ENCODE measurements at places on chromosomes 11 and 22.

DNA sequence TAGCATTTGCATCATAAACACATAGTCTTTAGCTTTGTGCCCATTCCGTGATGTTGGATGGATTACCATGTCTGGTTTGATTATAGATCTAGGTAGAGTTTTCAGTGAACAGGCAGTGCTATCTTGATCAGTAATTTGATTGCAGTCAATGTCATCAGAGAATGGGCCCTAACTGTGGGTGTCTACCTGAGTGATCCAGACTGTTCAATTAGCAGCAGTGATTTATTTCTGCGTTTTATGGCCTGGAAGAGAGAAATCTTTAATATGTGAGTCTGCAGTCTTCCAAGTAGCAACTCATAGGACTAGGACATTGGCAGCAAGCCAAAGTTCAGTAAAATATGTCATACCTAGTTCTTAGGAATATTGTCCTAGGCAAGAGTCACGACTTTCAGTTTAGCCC, 80.3 kb downstream of the CASP12 start:
- DNase-seq, result no peak

DNA sequence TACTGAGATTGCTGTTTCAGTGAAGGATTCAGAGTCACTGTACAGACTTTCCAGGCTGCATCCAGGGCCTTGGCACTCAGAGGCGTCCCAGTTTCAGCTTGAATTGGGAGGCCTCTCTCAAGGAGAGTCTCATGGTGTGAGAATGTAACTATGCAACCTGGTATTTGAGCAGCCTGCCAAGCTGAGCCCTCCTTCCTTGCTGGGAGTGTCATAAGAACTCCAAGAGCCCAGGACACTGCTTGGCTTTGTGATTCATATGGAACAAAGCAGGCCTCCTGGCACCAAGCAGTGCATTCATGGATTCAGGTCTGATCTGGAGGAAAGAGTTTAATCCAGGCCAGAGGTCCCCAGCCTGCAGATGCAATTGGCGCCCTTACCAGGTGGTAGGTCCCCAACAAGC, 171.7 kb downstream of the DBX1 start:
- DNase-seq, result no peak

- DNase-seq, result no peak
These were observed 68.7 kb upstream of the NECTIN1 start for GRCh38 chr11:119797736-119798135.

DNA sequence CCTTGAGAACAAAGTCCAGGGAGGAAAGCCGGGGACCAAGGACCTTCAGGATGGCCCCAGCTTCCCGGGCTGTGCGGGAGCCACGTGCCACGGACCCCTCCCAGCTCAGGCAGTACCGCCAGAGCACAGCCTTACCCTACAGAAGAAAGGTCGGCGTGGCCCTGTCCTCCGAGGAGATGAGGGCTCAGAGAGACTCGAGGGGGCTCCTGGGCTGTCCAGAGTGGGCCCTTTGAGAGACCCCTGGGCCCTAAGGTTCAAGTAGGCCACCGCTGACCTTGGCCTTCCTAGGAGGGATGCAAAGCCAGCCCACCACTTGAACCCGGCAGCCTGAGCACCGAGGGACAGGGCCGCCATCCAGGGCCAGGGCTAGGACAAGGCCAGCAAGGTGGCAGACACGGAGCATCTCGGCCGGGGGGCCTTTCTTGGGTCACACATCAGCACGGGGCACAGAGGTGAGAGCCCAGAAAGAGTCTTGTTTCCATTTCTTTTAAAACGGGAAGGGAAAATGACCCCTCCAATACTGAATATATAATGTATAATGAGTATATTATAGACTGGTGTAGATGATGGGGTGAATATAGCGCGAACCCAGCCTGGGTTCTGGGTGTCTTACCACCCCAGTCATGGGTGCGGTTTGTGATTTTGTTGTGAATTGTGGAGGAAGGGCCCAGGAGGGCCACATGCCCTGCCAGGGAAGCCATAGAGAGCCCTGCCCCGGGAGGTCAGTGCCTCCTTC, 34.4 kb upstream of the PPARA start:
- DNase-seq, result no peak

GRCh38 chr22:50498322-50498890, 9.1 kb downstream of the LMF2 start:
- peak; percentile 64 for DNase-seq

- no peak for DNase-seq
These were observed 26.0 kb downstream of the POU2AF1 start for GRCh38 chr11:111352935-111353710.

- peak; percentile 67 for DNase-seq
These were observed 18.2 kb downstream of the ADM start for GRCh38 chr11:10322830-10323792.

DNA sequence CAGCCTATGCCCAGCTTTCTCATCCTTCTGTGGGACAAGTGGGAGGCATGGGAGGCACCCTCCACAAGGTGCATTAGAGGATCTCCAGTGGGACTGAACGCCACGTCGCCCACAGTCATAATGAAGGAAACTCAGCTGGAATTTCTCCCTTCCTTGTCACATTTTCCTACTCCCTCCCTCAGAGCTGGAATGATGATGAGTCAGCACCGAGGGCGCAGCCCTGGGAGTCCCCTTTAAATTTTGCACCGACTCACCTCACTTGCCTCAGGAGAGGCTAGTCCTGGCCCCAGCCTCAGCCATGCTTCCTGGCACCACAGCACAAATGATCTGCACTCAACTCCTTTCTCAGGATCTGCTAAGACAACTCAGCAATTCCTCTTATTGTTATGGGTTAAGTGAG, 34.3 kb downstream of the DBX1 start:
- DNase-seq, result no peak

DNA sequence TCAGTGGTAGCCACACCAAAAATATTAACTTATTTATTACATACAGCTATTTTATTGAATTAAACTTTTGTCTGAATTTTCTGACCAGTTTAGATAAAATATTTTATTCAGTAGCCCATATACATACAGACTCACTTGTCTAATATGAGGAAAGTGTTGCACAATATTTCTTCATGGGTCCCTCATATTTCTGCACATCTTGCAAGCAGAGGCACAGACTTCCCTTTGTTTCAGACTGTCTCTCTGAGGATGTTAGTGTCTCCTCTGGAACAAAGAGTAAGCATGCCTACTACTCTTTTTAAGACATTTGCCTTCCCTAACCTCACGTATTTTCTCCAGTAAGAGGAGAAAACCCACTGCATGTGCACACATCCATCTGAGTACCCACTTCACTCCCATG, 81.2 kb downstream of the OR5AK2 start:
- no peak for DNase-seq

DNA sequence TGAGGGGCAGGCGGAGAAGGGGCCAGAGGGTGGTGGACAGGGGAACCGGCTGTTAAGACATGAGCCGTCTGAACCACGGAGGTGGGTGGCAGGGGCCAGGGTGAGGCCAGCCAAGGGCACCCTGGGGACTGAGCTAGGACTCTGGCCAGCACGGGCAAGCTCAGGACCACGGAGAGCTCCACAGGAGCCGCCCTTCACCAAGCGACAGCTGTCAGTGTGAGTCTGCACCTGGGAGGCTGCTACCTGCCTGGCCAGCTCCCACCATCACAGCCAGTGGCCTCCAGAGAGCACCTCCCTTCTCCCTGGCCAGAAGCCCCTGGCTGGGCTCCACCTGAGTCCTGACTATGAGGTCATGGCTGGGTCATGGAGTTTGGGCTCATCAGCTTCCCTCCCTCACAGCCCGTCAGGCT, 21.6 kb downstream of the MGAT3 start:
- no peak for DNase-seq

GRCh38 chr22:39496131-39496838, 5.8 kb upstream of the MIEF1 start:
- DNase-seq, result peak; percentile 59

DNA sequence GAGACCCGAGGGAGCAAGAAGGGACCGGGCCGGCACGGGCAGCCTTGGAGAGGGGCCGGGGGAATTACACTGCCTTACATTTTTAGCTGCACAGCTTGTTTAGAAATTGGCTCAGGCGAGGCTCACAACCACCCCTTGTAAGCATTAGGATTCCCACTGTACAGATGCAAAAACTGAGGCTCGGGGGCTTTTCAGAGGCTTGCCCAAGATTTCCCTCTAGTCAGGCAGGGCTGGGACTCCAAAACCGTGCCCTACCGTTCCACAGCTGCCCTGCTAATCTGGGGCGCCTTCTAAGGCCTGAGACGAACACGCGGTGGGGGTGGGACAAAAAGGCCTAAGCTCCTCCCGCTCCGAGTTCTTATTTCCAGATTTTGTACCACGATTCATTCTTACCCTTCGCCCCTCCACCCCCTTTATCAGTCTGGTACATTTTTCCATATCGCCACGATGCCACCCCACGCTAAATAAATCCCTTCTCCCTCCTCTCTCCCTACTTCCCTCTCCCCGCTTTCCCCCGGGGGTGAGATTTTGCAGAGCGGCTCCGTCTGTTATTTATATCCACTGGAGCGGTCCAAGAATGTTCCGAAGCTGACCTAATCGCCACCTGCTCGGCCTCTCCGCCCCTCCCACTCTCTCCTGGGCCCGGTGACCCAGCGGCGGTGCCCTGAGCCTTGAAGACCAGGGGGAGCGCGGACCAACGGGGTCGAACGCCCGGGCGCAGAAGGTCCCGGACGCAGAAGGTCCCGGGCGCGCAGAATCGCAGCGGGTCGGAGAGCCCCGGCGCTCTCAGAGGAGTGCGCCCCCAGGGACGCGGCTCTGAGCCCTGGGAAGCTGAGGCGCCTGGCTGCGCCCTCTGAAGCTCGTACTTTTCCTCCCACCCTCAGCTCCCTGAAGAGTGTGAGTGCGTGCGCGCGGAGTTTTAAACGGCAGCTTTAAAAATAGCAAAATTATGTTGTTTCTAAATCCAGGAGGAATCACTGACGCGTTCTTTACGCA, 764 bp upstream of the PACSIN3 start:
- DNase-seq, result peak; percentile 54

DNA sequence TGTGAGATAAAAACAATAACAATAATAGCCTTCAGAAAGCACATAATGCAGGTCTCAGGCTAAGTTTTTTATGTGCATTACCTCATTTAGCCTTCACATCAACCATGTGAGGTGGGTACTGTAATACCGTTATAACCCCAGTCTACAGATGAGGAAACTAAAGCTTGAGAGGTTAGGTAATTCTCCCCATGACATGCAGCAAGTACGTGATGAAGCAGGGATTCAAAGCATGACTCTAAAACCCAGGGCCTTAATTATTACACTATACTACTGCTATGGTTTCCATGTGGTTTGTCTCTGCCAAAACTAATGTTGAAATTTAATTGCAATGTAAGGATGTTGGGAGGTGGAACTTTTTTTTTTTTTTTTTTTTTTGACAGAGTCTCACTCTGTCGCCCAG, 37.7 kb upstream of the FDX1 start:
- no peak for DNase-seq

DNA sequence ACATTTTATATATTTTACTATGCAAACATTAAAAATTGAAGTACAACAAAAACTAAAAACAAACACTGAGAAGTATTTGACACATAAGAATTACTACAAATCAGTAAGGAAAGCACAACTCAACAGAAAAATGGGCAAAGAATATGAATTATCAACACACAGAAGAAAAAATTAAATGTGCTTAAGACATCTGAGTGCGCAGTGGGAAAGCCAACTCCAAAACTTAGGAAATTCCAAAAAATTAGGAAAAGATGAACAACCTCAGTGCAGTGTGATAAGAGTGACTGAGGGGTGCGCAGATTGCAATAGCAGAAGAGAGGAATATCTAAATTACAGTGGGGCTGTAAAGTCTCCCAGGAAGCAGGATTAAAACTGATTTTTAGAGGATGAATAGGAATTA, 1.9 kb upstream of the TMEM41B start:
- no peak for DNase-seq

- DNase-seq, result no peak
These were observed 1167.6 kb downstream of the JRKL start for GRCh38 chr11:97557399-97557798.

DNA sequence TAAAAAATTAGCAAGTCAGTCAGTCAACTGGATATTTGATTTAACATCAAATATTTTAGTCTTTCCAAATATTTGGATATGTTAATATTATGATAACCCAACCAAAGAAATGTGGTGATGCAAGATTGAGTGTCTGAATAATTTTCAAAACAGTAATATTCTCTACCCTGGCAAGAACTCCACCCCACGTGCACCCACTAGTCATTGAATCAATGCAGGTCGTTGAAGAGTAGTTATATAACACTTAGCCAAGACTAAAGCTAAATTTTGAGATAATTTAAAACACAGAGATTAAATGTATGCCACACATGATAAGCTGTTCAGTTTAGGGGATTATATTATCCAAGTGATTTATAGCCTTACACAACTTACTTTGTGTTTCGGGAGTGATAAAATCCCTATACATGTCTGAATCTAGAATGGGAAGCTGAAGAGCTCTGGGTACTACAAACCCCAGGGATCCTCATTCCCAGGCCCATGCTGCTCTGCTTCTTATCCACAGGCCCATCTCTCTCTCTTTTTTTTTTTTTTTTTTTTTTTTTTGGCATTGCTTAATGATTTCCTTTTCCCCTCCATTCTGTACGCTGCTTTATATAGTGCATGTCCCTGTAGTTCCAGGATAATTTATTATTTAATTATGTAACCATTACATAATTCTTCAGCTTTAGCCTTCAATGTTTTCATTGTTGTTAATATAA, 392.9 kb downstream of the NTM start:
- no peak for DNase-seq

DNA sequence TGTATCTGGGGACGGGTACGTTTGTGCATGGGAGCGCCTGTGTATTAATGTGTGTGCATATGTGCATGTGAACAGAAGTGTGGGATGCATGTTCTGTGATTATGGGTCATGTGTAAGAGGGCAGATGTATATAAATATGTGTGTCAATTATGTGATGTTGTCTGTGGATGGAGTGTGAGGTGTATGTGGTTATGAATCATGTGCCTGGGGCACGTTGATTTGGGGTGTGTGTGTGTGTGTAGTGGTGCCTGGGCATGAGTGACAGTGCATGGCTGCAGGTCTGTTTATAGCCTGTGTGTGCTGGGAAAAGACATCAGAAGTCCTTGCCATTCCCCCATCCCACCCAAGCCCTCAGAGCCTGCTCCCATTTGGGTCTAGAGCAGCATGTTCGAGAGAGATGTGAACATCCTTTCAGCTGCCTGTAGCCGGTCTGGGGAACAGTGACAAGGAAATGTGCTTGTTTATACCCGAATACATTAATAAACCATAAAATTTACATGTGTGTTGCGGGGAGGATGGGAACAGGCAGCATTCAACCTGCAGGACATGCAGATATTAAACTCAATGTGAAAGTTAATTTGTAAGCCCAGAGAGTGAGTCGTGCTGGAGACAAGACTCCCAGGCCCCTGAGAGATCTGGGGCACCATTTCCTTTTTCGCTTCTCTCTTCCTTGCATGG, 129.0 kb downstream of the NECTIN1 start:
- DNase-seq, result no peak
